ENCODE measurements at places on chromosomes 16 and 17.

GRCh38 chr17:80998748-80999535, 7.3 kb downstream of the CHMP6 start:
- DNase-seq = no peak

- DNase-seq = no peak
These were observed 8.9 kb downstream of the HSD17B2 start for GRCh38 chr16:82043680-82044584.

- DNase-seq = no peak
These were observed 12.6 kb upstream of the GFOD2 start for GRCh38 chr16:67731753-67732095.

GRCh38 chr17:35068249-35068648, 4.7 kb upstream of the RFFL start:
- DNase-seq = no peak

DNA sequence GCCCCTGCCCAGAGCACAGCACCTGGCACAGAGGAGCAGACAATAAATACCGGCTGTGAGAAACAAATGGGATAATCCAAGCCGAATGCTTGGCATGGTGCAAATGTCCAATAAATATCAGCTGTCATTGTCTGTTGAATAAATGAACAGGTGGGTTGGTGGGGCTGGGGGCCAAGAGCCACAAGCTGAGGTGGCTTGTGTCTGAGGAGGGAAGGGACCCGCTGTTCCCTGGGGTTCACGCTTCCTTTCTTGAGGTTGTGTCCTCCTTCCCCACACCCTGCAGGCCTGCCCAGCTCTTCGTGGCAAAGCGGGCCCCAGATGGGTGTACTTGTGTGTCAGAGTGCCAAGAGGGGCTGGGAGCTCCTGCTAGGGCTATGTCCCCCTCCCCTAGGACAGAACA, 38.6 kb downstream of the ARHGAP27 start:
- no peak for DNase-seq

GRCh38 chr17:75595920-75596313, 8.3 kb downstream of the MYO15B start:
- DNase-seq = no peak

DNA sequence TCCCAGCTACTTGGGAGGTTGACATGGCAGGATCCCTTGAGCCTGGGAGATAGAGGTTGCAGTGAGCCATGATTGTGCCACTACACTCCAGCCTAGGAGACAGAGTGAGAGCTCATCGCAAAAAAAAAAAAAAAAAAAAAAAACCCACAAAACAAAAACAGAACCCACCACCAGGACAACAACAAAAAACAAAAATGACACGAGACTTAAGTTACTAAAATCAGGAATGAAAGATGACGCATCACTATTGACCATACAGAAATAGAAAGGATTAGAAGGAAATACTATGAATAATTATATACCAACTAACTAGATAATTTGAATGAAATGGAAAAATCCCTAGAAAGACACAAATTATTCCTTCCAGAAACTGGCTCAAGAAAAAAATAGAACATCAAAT, 432.4 kb upstream of the PMFBP1 start:
- DNase-seq = no peak

- DNase-seq = no peak
These were observed 15.0 kb downstream of the PITPNC1 start for GRCh38 chr17:67392111-67392510.

GRCh38 chr17:26766743-26767142, 527.2 kb upstream of the WSB1 start:
- DNase-seq = no peak

- DNase-seq = no peak
These were observed 52.1 kb downstream of the FOXL1 start for GRCh38 chr16:86630471-86630870.

DNA sequence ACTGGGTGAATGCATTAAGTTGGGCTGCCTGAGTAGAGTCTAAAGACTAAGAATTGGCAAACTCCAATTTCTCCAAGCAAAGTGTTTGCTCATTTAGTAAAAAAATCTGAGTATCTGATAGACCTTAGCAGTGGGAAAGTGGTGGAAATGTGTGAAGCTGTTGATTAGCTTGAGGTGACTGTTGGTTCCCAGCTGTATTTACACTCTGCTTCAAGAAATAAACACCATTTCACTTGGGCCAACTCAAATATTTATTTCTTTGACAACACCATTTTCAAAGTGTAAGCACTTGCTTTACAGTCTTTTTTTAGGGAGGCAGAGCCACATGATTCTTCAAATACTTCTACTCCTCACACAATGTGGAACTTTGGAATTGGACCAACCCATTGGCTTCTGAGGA, 8.7 kb downstream of the KCTD19 start:
- no peak for DNase-seq

DNA sequence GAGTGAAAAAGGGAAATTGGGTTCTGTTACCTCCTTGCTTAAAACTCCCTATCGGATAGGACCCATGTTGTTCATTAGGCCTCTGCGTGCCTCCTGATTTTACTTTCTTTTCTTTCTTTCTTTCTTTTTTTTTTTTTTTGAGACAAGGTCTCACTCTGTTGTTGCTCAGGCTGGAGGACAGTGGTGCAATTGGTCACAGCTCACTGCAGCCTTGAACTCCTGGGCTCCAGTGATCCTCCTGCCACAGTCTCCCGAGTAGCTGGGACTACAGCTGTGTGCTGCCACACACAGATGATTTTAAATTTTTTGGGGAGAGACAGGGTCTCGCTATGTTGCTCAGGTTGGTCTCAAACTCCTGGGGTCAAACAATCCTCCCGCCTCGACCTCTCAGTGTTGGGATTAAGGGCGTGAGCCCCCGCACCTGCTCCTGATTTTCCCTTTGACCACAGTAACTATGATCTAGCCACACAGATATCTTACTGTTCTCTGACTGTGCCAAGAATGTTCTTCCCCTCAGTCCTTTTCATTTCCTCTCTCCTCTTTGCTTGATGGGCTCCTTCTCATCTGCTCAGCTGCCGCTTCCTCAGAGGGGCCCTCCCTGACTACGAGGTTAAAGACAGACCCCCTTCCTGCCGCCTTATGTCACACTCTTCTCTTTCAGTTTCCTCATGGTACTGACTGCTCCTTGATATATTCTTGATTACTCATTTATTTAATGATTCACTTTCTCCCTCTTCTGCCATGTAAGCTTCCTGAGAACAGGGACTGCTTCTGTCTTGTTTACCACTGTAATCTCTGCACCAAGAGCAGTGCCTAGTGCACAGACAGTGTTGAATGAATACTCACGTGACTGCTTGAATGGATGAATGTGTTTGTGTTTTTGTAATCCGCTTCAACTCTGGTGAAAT, 44.3 kb downstream of the LCMT1 start:
- no peak for DNase-seq

DNA sequence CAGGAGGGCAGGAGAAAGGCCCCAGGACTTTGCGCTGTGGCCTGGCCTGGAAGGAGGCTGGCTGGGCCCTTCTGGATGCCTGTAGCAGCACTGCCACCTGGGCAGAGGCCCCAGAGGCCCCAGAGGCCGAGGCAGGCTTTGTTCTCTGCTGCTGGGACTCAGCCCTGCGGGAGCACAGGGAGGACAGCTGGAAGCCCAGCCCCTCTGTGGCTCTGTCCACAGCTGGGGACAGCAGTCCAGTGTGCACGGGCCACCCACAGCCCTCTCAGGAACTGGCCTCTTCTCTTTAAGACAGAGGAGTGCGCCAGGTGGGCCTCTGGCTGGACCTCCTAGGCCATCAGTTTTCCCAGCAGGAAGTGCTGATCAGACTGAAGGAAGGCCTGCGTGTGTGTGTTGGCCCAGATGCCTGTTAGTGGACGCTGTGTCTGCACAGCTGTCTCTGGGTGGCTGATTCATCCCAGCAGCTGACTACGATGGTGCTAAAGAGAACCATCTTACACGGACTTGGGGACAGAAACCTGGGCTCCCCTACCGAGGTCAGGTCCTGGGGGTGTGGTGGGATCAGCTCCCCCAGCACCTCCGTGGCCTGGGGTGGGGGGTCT, 26.9 kb upstream of the ZNF750 start:
- DNase-seq = no peak

DNA sequence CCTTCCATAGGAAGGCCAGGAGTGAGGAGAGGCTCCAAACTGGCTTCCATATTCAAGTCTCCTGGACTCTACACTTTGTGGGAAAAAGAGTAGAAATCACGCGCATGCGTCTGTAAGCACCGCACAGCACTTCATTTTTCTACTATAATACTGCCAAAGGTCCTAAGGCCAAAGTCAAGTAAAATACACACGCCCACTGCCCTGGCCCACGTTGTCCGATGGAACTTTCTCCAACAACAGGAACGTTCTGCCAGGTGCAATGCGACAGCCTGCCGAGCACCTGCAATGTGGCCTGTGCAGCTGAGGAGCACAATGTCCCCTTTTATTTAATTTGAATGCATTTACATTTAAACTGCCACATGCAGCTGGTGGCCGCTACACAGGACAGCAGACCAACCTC, 23.5 kb downstream of the DNASE1 start:
- DNase-seq = no peak

DNA sequence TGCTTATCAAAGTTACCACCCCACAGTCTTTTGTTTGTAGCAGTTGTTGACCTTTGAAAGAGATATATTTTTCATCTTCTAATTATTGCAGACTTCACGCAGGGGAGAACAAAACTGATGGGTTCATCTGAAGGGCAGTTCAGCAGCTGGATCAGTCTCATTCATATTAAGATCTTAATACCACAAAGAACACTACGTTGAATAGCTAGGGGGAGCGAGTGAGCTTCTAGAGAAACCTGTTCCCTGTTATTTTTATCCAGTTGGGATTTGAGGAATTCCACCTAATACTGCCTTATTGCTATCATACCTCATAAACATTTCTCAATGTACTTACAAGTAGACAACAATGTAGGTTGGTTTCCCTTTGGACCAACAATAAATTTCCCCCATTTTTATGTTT, 306.1 kb upstream of the KIF2B start:
- no peak for DNase-seq

DNA sequence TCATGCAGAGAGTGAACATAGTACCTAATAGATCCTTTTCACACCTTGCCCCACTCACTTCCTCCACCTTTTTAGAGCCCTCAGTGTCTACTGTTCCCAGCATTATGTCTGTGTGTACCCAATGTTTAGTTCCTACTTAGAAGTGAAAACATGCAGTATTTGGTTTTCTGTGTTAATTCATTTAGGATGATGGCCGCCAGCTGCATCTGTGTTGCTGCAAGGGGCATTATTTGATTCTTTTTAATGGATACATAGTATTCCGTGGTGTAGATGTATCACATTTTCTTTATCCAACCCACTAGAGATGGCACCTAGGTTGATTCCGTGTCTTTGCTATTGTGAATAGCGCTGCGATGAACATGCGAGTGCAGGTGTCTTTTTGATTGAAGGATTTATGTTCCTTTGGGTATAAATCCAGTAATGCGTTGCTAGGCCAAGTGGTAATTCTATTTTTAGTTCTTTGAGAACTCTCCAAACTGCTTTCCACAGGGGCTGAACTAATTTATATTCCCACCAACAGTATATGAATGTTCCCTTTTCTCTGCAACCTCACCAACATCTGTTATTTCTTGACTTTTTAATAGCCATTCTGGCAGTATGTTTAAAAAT, 47.1 kb downstream of the HLF start:
- no peak for DNase-seq

GRCh38 chr17:9817086-9817485, 4.8 kb downstream of the GSG1L2 start:
- DNase-seq = no peak

- DNase-seq = no peak
These were observed 12.9 kb downstream of the ESRP2 start for GRCh38 chr16:68223072-68223471.

DNA sequence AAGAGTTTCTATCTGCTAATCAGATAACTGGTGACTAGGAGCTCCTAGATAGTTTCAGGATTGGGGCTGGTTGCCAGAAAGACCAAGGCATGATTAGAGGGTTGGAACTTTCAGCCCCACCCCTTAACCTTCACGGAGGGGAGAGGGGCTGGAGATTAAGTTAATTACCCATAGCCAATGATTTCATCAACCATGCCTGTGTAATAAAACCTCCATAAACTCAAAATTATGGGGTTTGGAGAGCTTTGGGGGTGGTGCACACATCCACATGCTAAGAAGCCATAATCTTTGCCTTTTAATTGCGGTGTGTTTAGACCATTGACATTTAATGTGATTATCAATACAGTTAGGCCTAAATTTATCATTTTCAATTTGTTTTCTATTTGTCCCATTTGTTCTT, 161.7 kb downstream of the CDK5R1 start:
- DNase-seq = no peak

- no peak for DNase-seq
These were observed 748 bp upstream of the CMTM3 start for GRCh38 chr16:66603537-66604375.

- DNase-seq = no peak
These were observed 59.5 kb downstream of the SLFN11 start for GRCh38 chr17:35313875-35314409.

- no peak for DNase-seq
These were observed 14.9 kb upstream of the MRPL38 start for GRCh38 chr17:75919611-75920010.

DNA sequence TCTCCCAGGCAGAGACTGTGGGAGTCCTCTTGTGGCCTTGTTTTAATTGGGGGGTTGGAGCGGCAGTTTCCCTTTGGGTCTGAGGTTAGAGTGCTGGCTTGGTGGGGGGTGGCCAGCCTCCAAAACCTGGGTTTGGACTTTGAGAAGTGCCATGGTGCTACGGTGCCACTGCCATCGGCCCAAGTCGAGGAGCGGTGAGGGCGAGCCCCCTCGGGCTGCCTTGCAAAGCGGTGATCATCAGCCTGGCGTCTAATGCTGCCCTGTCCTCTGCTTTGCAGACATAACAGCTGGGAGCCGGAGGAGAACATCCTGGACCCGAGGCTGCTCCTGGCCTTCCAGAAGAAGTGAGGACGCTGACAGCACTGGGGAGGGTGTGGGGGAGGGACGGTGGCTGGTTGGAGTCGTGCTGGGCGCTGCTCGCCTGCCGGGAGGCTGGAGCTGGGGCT, 1.2 kb downstream of the CBX2 start:
- DNase-seq = no peak

GRCh38 chr17:39683295-39683939, 4.4 kb downstream of the PGAP3 start:
- no peak for DNase-seq

GRCh38 chr17:7392696-7393612, 1.4 kb downstream of the PLSCR3 start:
- DNase-seq = no peak

DNA sequence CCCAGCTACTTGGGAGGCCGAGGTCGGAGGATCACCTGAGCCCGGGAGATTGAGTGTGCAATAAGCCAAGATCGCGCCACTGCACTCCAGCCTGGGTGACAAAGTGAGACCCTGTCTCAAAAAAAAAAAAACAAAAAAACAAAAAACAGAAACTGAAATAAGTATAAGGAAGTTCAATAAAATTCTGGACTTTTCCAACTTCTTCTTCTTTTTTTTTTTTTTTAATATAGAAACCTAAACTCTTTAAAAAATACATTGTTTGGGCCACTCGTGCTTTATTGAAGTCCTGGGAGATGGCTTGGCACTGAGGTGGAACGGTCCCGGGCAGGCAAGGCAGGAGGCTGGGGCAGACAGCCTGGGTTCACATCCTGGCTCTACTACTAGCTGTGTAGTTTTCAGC, 36.8 kb downstream of the KATNIP start:
- DNase-seq = no peak
